ENCODE measurements at places on chromosomes 16 and 17.

GRCh38 chr17:14553847-14554246, 253.0 kb downstream of the HS3ST3B1 start:
- DNase-seq: no peak

GRCh38 chr17:20975566-20975965, 67.2 kb downstream of the USP22 start:
- no peak for DNase-seq

- no peak for DNase-seq
Observed at GRCh38 chr17:57269598-57270255, 13.4 kb downstream of the MSI2 start.

- peak; percentile 98 for DNase-seq
Observed at GRCh38 chr16:89507834-89508590, at the start of gene SPG7. SPG7 (plus strand) TSS chr16:89508403; CDS start chr16:89508418, 15 bp downstream.

GRCh38 chr17:5583426-5584382, 605 bp downstream of the NLRP1 start:
- no peak for DNase-seq

GRCh38 chr17:9380361-9380760, 195.3 kb downstream of the STX8 start:
- no peak for DNase-seq

- DNase-seq: peak; percentile 64
Observed at GRCh38 chr17:38604479-38605403, 1.0 kb downstream of the SRCIN1 start.

- DNase-seq: no peak
Observed at GRCh38 chr16:28524681-28525171, 14.0 kb downstream of the NUPR1 start.

GRCh38 chr17:50668838-50669581, 34.3 kb downstream of the ABCC3 start:
- no peak for DNase-seq

GRCh38 chr17:78399028-78399692, 20.7 kb downstream of the PGS1 start:
- DNase-seq: no peak

DNA sequence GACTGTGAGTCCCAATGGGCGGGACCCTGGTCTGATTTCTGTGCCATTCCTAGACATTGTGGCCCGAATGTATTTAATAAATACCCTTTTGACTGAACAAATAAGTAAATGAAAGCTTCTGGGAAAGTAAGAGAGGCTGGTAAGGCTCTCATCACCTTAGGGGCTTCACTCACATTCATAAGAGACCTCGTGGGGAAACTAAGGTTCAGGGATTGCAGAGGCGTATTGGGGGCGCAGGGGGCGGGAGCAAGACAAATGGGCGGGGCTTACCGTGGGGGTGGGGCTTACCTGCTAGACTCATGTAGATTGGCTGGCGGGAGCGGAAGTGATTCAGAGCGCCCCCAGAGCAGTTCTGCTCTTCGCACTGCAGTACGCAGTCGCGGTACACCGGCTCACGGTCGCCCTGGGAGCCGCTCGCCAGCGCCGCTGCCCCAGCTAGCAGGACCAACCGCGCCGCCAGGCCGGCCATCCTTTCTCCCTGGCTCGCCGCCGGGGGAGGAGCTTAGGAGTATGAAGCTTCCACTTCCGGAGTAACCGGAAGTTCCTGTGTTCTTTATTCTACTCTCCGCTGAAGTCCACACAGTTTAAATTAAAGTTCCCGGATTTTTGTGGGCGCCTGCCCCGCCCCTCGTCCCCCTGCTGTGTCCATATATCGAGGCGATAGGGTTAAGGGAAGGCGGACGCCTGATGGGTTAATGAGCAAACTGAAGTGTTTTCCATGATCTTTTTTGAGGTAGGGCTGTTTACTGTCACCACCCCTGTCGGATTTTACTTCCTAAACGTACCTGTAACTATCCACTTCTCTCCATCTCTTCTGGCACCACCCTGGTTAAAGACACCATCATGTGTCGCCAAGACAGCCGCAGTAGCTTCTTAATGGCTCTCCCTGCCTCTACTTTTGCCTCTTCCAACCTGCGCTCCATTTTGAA, at the start of gene PGAP3:
Gene PGAP3, minus strand, starts transcription at position 512 of the 929 bp plus-strand sequence. Its CDS starts 43 bp downstream, at position 469.
- peak; percentile 94 for DNase-seq

GRCh38 chr17:58084317-58084981, 1.2 kb downstream of the DYNLL2 start:
- peak; percentile 64 for DNase-seq

- DNase-seq: no peak
Observed at GRCh38 chr17:1593630-1593931, 31.0 kb upstream of the PITPNA start.

DNA sequence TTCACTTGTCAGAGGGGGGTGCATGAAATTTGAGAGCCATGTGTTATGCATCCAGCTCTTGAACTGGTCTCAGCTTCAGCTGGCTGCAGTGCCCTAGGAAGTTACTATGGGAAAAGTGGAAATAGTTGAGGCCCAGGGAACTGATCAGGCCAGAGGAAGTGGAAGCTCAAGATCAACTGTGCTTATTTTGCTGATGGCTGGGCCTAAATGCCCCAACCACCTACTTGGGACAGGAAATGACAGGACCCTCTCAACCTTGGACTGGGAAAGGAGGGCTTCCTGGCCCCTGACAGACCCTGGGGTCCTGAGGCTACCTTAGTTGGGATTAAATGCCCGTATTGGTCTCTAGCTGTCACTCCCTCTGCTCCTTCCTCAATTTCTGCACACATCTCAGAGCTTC, 1.2 kb upstream of the TAOK2 start:
- no peak for DNase-seq

Data from GM10248 (cell line).